ENCODE measurements at places on chromosomes 13 and 19. TPM values are rescaled to one million over a fixed set of nuclear protein-coding genes. Genes with fewer than 3 reads are reported as not detected.

Gene DCT
- 0.13 TPM for total RNA-seq

Gene DACH1
- not detected for total RNA-seq

Gene CGB5
- total RNA-seq, result not detected

Gene FAM83E
- total RNA-seq, result 5.1 TPM

Gene PRKACA
- 87.2 TPM for total RNA-seq

Gene COMP
- not detected for total RNA-seq

Gene KLK3
- total RNA-seq, result not detected

Gene PRX
- total RNA-seq, result 2.8 TPM

Gene C19orf81
- total RNA-seq, result not detected

Gene EFNB2
- total RNA-seq, result 4.8 TPM

Gene TPTE2
- not detected for total RNA-seq

Gene PGLYRP2
- not detected for total RNA-seq

Gene NKPD1
- total RNA-seq, result 0.10 TPM

Gene AZU1
- total RNA-seq, result not detected

Gene MADCAM1
- total RNA-seq, result 0.29 TPM

Gene CD70
- total RNA-seq, result 0.64 TPM

Gene PROZ
- total RNA-seq, result not detected

Gene KIR3DL3
- total RNA-seq, result not detected

Gene KLK5
- not detected for total RNA-seq

Gene SH2D3A
- not detected for total RNA-seq

Gene ALOX5AP
- total RNA-seq, result not detected

Gene NFKBIB
- total RNA-seq, result 26.1 TPM

Gene CXCL17
- total RNA-seq, result not detected

Gene PGLYRP1
- not detected for total RNA-seq

Gene WDR87
- total RNA-seq, result not detected

Gene GRIN2D
- total RNA-seq, result 0.03 TPM

Gene STARD13
- 41.7 TPM for total RNA-seq

Gene PARP4
- total RNA-seq, result 38.2 TPM

Gene CNMD
- total RNA-seq, result not detected

Gene SBSN
- not detected for total RNA-seq

Gene METTL21C
- total RNA-seq, result not detected

Gene ELAVL3
- not detected for total RNA-seq

Gene EDDM13
- total RNA-seq, result not detected

Gene SIGLEC5
- total RNA-seq, result not detected

Gene ZNF426
- 13.7 TPM for total RNA-seq

Gene KRTDAP
- not detected for total RNA-seq

Gene CEACAM3
- total RNA-seq, result not detected

Gene ZNF536
- total RNA-seq, result not detected

Gene ARHGAP33
- total RNA-seq, result 3.8 TPM

Gene ICAM5
- total RNA-seq, result 7.2 TPM

Gene C5AR1
- not detected for total RNA-seq

Gene IGFL1
- not detected for total RNA-seq

Gene BORA
- 7.4 TPM for total RNA-seq

Gene CCDC70
- not detected for total RNA-seq

Gene ZSCAN1
- total RNA-seq, result not detected

Gene GRK1
- not detected for total RNA-seq

Gene KIR3DL2
- not detected for total RNA-seq

Gene AMER2
- total RNA-seq, result not detected

Gene ZNF564
- total RNA-seq, result 6.0 TPM

Gene ZNF568
- 20.0 TPM for total RNA-seq

Gene CCL25
- total RNA-seq, result not detected

Gene CAPS
- total RNA-seq, result 2.8 TPM

Gene SWSAP1
- 1.7 TPM for total RNA-seq

Gene HOMER3
- total RNA-seq, result 240 TPM

Gene DGKH
- total RNA-seq, result 2.7 TPM

Gene ZC3H13
- total RNA-seq, result 13.1 TPM

Gene TEX101
- not detected for total RNA-seq

Measured in myocyte (in vitro differentiated cells).